Activated CD8-positive, alpha-beta T cell treated with anti-CD3 and anti-CD28 coated beads for 36 hours (primary cell): ENCODE measurements at places on chromosomes 5 and 9. TPM values are rescaled to one million over a fixed set of nuclear protein-coding genes. Genes with fewer than 3 reads are reported as not detected.

DNA sequence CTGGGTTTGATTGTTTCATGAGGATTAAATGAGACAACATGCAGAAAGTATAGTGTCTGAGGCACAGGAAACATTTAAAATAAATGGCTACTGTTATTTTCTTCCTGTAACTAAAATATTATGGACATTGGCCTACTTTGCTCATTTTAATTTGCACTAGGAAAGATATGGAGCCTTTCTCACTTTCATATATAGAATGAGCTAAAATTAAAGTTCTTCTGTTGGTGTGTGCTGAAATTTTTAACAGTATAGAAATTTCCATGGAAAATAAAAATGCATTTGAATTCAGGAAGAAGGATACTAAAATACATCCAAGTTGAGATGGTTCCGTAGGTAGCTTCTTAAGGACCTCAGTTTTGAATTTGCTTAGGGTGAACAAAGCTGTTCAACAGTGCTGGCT lies 131.9 kb downstream of the MAST4 start:
- DNase-seq, result no peak
- H3K4me1 ChIP-seq, result no peaks in the 10 kb centered on the region
- H3K27me3 ChIP-seq, result no peaks in the 10 kb centered on the region
- no peaks in the 10 kb centered on the region for H3K36me3 ChIP-seq

GRCh38 chr5:72814864-72815263 lies 1.6 kb upstream of the TNPO1 start:
- no peak for DNase-seq
- peaks cover 13% of the 10 kb centered on the region for H3K27me3 ChIP-seq
- no peak overlapping the region for H3K4me3 ChIP-seq
- H3K4me1 ChIP-seq, result peaks cover 18% of the 10 kb centered on the region

DNA sequence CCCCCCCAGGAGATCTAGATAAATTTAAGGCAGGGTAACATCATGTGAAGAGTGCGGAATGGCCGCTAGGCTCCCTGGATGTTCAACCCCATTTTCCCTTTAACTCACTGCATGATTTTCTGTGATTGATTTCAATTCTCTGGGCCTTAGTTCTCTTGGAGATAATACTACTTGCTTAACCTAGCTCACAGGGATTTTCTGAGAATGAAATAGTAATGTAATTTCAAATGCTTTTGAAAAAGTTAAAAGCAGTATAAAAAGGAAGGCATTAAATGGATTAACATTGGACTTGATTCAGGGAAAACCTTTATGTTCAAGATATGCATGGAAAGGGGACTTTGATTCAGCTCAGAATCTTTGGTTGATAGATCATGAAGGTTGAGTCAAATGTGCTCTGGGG lies 90.9 kb downstream of the KIF4B start:
- H3K4me3 ChIP-seq, result no peak overlapping the region
- no peaks in the 10 kb centered on the region for H3K4me1 ChIP-seq
- no peaks in the 10 kb centered on the region for H3K36me3 ChIP-seq
- no peak overlapping the region for H3K27ac ChIP-seq
- H3K27me3 ChIP-seq, result peaks cover 2% of the 10 kb centered on the region
- DNase-seq, result no peak

DNA sequence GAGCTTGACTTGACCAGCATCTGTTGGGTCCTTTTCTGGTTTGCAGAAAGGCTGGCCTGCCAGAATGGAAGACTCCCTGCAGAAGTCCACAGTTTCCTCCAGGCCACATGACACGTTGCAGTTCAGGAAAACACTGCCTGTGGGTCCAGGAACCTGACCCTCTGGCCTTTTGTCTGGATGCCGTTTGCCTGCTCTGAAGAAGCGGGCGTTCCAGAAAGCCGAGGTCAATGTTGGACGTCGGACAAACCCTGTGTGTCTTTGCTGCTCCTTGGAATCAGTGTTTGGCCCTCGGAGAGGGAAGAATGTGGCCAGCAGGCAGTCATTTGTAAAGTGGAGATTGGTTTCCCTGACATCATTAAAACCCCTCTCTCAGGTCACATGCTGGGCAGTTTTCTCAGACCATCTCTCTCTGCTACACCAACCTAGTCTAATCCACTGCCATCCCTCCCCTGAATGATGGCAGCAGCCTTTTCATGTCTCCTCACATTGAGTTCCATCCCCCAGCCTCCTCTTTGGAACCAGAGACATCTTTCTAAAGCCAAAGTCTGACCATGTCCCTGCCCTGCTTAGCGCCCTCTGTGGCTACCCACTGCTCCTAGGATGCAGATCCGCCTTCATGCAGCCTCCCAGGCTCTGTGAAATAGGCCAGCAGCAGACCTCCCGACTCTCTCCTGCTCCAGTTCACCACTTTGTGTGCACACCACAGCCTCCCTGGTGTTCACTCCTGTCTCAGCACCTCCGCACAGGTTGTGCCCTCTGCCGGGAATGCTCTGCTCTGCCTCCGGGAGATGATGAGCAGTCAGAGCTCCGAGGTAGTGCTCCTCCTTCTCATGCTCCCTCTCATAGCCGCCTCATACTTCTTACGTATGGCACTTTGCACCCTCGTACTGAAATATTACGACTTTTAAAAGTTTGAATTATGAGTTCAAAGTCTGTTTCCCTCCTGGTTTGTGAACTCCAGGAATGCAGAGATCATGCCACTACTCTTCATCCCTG lies 75.6 kb downstream of the RALGPS1 start:
- H3K4me3 ChIP-seq, result no peak overlapping the region
- peaks cover 2% of the 10 kb centered on the region for H3K36me3 ChIP-seq
- DNase-seq, result no peak
- H3K4me1 ChIP-seq, result peaks cover 27% of the 10 kb centered on the region
- H3K27me3 ChIP-seq, result peaks cover 63% of the 10 kb centered on the region

Gene PHYKPL
- total RNA-seq, result 60.4 TPM

Gene LCN6
- not detected for total RNA-seq
